ENCODE measurements at places on chromosomes 7 and 10.

DNA sequence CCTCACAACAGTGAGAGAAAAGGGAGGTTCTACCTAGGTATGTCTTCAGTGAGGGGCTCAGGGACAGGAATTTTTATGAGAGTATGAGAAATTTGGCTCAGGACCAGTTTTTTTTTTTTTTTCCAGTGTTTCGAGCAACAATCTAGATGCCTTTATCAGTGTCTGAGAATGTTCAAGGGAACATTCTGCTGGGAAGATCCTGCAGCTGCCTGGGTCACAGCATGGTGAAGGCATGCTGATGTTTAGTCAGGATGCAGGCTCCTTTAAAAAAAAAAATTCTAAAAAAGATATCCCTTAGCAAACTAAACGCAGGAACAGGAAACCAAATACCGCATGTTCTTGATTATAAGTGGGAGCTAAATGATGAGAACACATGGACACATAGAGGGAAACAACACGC is 31.0 kb downstream of the SBDS start:
- DNase-seq, result no peak

DNA sequence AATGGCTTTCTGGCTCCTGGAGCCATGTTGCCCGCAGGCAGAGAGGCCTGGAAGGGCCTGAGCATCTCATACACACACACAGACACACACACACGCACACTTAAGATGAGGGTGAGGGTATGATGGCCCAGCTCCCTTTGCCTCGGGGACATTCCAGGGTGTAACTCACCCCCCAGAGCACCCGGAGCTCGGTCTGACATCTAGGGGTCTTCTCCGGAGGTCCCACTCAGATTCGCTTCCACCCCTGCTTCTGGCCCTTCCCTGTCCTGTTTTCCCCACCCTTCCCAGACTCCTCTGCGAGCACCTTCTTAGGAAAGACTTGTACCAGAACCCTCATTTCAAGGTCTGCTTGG is 304.4 kb downstream of the GRID1 start:
- no peak for DNase-seq

- no peak for DNase-seq
Measured at GRCh38 chr10:5656737-5657579, 9.4 kb downstream of the ASB13 start.

DNA sequence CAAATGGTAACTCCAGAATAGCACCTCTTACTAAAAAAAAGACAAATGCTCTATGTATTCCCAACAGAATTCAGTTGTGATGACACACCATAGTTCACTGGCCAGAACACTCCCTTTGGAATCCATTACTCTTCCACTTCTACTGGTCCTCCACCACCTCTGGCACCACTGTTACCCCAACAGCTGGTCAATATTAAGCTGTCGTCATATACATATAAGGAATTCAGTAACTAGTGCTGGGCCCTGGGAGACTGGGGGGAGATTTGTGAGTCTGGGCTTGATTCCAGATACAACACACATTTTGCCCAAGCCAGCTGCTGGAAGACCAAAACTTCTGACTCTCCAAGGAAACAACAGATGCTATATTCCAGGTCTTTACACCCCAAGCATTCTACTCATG is 26.0 kb upstream of the ITGA8 start:
- DNase-seq, result no peak

DNA sequence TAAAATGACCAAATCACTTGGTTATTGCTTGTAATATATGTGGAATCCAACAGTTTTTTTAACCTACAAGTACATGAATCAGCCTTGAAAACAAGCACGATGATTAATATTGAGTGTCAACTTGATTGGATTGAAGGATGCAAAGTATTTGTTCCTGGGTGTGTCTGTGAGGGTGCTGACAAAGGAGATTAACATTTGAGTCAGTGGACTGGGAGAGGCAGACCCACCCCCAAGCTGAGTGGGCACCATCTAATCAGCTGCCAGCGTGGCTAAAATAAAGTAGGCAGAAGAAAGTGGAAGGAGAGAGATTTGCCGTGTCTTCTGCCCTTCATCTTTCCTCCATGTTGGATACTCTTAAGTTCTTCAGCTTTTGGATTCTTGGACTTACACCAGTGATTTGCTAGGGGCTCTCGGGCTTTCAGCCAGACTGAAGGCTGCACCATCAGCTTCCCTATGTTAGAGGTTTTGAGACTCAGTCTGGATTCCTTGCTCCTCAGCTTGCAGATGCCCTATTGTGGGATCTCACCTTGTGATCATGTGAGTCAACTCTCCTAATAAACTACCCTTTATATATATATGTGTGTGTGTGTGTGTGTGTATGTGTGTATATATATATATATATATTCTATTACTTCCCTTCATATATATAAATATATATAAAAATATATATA is 118.4 kb upstream of the WDR11 start:
- no peak for DNase-seq

- DNase-seq, result no peak
Measured at GRCh38 chr7:23055582-23056178, 41.8 kb upstream of the HYCC1 start.

- no peak for DNase-seq
Measured at GRCh38 chr7:7178081-7178480, 4.3 kb upstream of the C1GALT1 start.

DNA sequence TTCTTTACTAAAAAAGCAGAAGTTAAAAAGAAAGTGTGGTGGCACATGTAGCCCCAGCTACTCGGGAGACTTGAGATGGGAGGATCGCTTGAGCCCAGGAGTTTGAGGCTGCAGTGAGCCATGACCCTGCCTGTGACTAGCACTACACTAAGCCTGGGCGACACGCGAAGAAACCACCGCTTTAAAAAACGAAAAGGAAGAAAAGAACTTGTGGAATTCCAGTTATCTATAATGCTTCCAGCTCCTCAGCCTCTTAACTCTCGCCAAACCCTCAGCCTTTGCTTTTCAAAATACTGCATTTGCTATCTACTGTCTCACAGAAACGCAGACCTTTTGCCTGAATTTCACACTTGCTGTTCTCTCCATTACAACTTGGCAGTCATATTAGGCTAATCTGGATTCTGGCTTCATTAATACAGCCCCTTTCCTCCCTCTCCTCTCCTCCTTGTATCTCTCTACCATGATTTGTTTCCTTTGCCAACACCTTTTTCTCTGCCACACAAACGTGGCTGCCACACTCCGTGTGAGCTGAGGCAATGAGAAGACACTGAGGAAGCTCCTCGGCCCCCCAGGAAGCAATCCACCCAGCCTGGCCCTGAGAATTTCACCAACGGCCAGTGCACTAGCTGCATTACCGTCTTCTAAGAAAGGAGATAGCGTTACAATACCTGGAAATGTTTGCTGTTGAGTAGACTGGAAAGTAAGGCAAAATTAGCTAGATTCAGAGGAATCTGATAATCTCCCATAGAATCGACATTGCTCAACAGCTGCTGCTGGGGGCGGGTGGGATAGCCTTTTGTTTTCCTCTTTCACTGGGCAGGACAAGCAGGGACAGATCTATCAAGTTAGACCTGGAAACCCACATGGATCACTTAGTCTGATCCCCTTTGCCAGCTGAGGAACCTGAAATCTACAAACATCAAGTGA is 37.2 kb downstream of the CALML5 start:
- DNase-seq, result no peak

GRCh38 chr7:54785261-54785660 is 26.2 kb upstream of the SEC61G start:
- DNase-seq, result no peak

- DNase-seq, result no peak
Measured at GRCh38 chr10:127836966-127837365, 55.8 kb downstream of the CLRN3 start.

DNA sequence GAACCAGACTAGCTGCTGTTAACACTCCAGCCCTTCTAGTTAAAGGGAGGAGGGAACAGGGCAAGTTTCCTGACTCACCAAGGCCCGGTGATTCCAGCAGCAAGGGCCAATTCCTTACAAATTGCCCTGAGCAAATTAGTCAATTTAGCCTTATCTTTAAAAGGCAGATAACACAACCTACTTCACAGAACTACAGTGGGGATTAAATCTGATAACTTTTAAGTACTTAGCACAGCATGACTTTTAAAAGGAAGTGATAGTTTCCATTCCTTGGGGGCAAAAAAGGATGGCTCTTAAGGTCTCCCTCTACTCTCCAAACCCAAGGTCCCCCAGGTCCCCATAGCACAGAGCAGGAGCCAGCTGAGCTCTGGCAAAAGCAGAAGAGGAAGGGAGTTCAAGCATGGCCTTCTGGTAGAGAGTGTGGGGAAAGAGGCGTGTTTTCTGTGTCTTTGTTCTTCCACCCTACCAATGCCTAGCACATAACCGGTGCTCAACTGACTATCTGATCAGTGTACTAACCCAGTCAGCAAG is 4.0 kb downstream of the CDCA7L start:
- DNase-seq, result no peak

- DNase-seq, result no peak
Measured at GRCh38 chr7:35747611-35748010, 52.7 kb upstream of the HERPUD2 start.
